ENCODE measurements at places on chromosomes 2 and 18. TPM values are rescaled to one million over a fixed set of nuclear protein-coding genes. Genes with fewer than 3 reads are reported as not detected.
A peak's percentile ranks its signal among the peaks of the same experiment; 100 is the strongest.

DNA sequence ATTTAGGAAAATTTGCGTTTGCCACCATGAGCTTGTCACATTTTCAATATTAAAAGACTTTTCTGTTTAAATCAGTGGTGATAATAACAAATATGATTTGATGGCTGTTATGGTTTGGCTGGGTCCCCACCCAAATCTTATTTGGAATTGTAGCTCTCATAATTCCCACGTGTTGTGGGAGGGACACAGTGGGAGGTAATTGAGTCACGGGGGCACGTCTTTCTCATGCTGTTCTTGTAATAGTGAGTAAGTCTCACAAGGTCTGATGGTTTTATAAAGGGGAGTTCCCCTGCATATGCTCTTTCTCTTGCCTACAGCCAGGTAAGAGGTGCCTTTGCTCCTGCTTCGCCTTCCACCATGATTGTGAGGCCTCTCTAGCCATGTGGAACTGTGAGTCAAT, 83.4 kb upstream of the RGPD4 start:
- no peak overlapping the region for H3K4me3 ChIP-seq
- no peak for DNase-seq

Gene SOX11
- not detected for total RNA-seq

Gene LRRTM4
- not detected for total RNA-seq

GRCh38 chr2:73984922-73985307, 205 bp downstream of the TET3 start:
- H3K27me3 ChIP-seq, result peaks cover 11% of the 10 kb centered on the region
- H3K4me1 ChIP-seq, result peaks cover 78% of the 10 kb centered on the region
- DNase-seq, result peak; percentile 64
- H3K36me3 ChIP-seq, result peaks cover 30% of the 10 kb centered on the region
- H3K4me3 ChIP-seq, result no peak overlapping the region

Gene LAMA3
- total RNA-seq, result 0.54 TPM

GRCh38 chr2:55111570-55112228, 61.4 kb upstream of the RTN4 start:
- DNase-seq, result no peak
- H3K27ac ChIP-seq, result no peak overlapping the region
- H3K4me1 ChIP-seq, result no peaks in the 10 kb centered on the region
- no peak overlapping the region for H3K4me3 ChIP-seq
- no peaks in the 10 kb centered on the region for H3K27me3 ChIP-seq

DNA sequence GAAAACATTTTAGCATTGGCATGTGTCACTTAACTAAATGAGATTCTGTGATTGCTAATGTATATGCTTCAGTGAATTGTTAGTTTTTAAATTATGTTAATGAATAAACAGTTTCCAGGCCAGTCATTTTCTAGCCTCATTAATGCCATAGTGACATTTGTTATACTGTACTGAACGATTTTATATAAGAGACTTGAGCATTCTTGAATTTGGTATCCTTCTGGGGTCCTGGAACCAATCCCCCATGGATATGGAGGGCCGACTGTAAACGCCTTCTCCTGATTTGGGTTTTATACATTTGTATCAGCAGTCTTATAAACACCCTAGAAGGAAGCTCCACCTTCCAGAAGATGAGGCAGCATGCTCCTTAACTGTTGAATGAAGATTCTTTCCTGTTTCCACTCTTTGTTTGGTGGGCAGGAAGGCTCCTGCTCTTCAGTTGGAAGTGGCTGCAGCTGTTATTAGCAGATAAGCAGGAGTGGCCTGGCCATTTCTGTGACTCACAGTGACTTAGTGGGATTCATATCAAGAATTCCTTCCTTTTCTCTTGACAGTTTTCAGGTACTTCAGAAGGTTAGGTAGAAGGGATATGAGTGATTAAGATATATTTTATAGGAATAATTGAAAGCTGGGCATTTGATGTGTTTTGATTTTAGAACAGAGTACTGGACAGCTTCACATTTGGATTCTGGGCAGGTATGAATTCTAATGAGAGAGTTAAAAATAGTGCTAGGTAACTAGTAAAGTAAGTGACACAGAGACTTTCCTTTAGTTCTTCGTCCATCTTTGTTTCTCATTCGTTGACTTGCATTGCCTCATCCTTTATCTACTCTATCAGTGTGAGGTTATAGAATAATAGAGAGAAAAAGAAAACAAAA, 124.9 kb downstream of the PLCL1 start:
- no peak overlapping the region for H3K27ac ChIP-seq
- H3K4me3 ChIP-seq, result no peak overlapping the region
- no peaks in the 10 kb centered on the region for H3K27me3 ChIP-seq

DNA sequence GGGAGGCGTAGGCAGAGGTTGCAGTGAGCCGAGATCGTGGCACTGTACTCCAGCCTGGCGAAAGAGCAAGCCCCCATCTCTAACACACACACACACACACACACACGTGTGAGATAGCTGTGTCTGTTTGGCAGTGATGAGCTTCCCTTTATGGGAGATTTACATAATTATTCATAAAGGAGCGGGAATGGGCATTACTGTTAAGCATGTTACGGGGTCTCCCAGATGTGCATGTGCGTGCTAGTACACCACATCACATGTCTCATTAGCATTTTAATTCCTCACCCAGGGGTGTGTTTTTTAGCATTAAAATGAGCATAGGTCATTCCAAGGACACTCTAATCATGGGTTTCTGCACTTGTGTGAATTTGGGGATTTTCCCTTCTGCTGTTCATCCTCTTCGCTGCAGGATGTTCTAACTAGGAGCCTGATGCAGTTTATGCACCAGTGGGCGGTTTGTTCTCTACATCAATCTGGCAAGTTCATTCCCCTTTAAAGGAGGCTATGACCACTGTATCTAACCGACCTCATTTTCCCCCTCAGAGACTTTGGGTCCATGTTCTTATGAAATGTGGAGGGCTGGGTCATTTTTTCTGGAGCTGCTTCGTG, 1.0 kb upstream of the FAM178B start:
- H3K27ac ChIP-seq, result peak overlapping the region; percentile 6
- H3K4me3 ChIP-seq, result no peak overlapping the region
- H3K4me1 ChIP-seq, result no peaks in the 10 kb centered on the region
- no peak for DNase-seq

- no peaks in the 10 kb centered on the region for H3K4me1 ChIP-seq
- no peak overlapping the region for H3K27ac ChIP-seq
- no peaks in the 10 kb centered on the region for H3K27me3 ChIP-seq
These were observed 1206.8 kb upstream of the NRXN1 start for GRCh38 chr2:52238782-52239181.

DNA sequence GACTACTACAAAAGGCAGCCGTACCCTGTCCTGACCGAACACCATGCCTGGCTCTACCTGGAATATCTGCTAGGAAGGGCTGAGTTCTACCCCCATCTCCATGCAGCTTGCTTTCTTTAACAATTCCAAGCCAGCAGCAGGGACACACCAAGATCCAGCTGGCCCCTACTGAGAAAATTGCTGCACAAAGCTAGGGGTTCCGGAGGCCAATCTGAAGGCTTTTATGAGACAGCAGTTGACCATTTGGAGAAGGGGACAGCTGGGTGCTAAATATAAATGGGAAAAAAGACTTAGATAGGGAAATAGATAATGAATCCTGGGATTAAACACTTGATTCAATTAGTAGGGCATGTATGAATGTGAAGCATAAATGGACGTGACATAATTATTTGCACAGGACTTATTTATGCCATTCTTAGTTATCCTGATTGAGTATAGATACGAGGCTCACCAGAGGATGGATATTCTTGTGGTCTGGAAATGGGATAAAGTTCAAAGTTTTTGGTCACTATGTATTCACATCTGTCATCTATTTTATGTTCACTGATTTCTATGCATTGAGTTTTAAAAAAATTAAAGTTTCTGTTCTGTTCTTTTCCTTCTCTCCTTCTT, 204.0 kb downstream of the ZNF521 start:
- H3K27me3 ChIP-seq, result no peaks in the 10 kb centered on the region
- no peak for DNase-seq
- no peak overlapping the region for H3K4me3 ChIP-seq
- no peak overlapping the region for H3K27ac ChIP-seq
- H3K36me3 ChIP-seq, result no peaks in the 10 kb centered on the region
- H3K4me1 ChIP-seq, result no peaks in the 10 kb centered on the region

DNA sequence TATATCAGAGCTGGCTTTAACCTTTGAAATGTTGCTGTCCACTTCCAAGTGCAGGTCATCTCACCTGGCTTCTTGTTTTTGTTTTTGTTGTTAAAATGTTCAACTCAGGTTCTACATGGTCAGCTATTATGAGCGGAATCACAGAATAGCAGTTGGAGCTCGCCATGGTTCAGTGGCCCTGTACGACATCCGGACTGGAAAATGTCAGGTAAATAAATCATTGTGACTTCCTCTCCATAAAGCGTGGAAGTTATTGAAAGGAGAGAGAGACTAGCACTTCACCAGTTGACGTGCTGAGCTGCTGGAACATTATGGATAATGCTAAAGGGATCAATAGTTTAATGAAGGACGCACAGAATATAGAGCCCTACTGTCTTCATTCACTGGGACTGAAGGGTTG, 184.6 kb upstream of the BOD1L2 start:
- DNase-seq, result no peak
- peaks cover 6% of the 10 kb centered on the region for H3K36me3 ChIP-seq
- H3K27me3 ChIP-seq, result no peaks in the 10 kb centered on the region
- H3K4me1 ChIP-seq, result no peaks in the 10 kb centered on the region

DNA sequence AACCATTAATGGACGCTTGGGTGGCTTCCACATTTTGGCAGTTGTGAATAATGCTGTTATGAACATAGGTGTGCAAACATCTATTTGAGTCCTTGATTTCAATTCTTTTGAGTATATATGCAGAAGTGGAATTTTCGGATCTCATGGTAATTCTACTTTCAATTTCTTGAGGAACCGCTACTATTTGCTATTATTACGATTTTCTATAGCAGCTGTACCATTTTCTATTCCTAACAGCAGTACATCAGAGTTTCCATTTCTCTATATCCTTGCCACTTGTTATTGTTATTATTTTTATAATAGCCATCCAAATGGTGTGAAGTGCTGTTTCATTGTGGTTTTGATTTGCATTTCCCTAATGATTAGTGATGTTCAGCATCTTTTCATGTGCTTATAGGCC, 69.5 kb downstream of the KIF5C start:
- H3K4me3 ChIP-seq, result no peak overlapping the region
- H3K27me3 ChIP-seq, result no peaks in the 10 kb centered on the region
- no peak overlapping the region for H3K27ac ChIP-seq
- peaks cover under 1% of the 10 kb centered on the region for H3K36me3 ChIP-seq
- DNase-seq, result no peak

- DNase-seq, result no peak
- peaks cover 20% of the 10 kb centered on the region for H3K27me3 ChIP-seq
- no peak overlapping the region for H3K4me3 ChIP-seq
- H3K27ac ChIP-seq, result no peak overlapping the region
These were observed 14.2 kb upstream of the SKA1 start for GRCh38 chr18:50360611-50361010.

DNA sequence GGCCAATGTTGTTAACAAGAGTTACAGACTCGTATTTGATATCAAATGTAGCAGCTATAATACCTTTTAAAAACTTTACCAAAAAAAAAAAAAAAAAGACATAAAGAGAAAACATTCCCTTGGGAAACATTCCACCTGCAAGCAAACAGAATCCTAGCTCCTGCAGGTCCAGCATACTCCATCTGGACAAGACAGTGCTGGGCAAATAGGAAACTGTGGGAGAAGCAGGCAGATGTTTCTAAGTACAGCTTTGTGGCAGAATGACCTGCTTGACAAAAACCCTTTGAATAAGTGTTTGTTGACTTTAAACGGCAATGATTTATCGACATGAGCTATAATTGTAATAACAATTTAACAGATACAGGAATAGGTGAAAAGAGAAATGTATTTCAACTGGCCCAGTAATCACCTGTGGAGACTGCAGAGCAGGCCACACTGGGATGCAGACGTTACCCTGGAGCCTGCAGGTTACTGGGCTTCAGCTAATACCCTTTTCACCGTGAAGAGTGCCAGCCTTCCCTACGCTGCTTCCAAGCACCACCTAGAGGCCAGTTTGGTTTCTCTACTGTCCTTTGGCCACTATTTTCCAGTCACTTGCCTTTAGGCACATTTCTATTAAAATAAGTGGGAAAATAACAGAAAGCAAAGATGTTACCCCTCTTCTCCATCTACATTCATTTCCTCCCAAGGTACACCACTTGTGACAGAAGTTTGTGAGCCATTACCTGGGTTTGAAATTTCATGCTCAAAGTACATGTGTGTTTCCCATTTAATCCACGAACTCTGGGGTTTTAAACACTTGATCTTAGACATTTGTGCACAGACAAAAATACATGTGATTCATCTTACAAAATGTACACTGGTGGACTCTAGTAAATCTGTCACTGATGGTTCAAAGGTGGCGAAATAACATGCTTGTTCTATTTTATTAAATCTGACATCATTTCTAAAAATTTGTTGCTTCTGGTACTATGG, 96.9 kb upstream of the ZNF397 start:
- peaks cover 31% of the 10 kb centered on the region for H3K36me3 ChIP-seq
- no peak overlapping the region for H3K27ac ChIP-seq
- H3K4me3 ChIP-seq, result no peak overlapping the region

DNA sequence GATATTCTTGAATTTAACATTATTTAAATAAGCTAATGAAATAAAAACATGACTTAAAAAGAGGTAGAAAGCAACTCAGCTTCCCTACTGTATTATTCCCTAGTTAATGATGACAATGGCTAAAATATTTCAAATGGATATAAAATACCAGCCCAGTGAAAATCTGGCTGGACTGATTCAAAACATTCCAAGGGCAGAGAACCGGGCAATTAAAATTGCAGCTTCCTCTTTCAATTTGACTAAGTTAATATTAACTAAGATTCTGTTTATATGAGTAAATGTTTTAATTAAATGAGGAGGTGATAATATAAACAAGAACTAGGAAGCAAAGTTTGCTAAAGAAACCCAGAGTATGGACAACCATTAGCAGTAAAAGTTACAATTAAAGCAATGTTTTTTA, 65.6 kb downstream of the RAPH1 start:
- H3K4me1 ChIP-seq, result no peaks in the 10 kb centered on the region
- no peak for DNase-seq
- no peak overlapping the region for H3K4me3 ChIP-seq
- H3K27ac ChIP-seq, result no peak overlapping the region
- no peaks in the 10 kb centered on the region for H3K27me3 ChIP-seq

- H3K4me1 ChIP-seq, result peaks cover 84% of the 10 kb centered on the region
- peak; percentile 46 for DNase-seq
- peak overlapping the region; percentile 48 for H3K4me3 ChIP-seq
- peak overlapping the region; percentile 87 for H3K27ac ChIP-seq
- no peaks in the 10 kb centered on the region for H3K27me3 ChIP-seq
These were observed 157.8 kb downstream of the LDLRAD4 start for GRCh38 chr18:13376298-13376840.

All from activated CD4-positive, alpha-beta T cell treated with anti-CD3 and anti-CD28 coated beads, Interleukin-2, amount 10 ng/mL, durations not matched to agents 7 days and 5 days (primary cell).